ENCODE measurements at places on chromosomes 16 and 17.

- no peak overlapping the region for H3K27ac ChIP-seq
- H3K27me3 ChIP-seq = peaks cover 5% of the 10 kb centered on the region
- H3K4me3 ChIP-seq = no peak overlapping the region
- no peaks in the 10 kb centered on the region for H3K36me3 ChIP-seq
- DNase-seq = no peak
- H3K4me1 ChIP-seq = peaks cover 2% of the 10 kb centered on the region
Measured at GRCh38 chr16:48182979-48183537, 27.3 kb upstream of the ABCC12 start.

GRCh38 chr16:87724490-87725291 lies 41.1 kb downstream of the KLHDC4 start:
- H3K4me3 ChIP-seq = no peak overlapping the region
- H3K27me3 ChIP-seq = no peaks in the 10 kb centered on the region
- H3K4me1 ChIP-seq = peaks cover 7% of the 10 kb centered on the region
- H3K27ac ChIP-seq = no peak overlapping the region

DNA sequence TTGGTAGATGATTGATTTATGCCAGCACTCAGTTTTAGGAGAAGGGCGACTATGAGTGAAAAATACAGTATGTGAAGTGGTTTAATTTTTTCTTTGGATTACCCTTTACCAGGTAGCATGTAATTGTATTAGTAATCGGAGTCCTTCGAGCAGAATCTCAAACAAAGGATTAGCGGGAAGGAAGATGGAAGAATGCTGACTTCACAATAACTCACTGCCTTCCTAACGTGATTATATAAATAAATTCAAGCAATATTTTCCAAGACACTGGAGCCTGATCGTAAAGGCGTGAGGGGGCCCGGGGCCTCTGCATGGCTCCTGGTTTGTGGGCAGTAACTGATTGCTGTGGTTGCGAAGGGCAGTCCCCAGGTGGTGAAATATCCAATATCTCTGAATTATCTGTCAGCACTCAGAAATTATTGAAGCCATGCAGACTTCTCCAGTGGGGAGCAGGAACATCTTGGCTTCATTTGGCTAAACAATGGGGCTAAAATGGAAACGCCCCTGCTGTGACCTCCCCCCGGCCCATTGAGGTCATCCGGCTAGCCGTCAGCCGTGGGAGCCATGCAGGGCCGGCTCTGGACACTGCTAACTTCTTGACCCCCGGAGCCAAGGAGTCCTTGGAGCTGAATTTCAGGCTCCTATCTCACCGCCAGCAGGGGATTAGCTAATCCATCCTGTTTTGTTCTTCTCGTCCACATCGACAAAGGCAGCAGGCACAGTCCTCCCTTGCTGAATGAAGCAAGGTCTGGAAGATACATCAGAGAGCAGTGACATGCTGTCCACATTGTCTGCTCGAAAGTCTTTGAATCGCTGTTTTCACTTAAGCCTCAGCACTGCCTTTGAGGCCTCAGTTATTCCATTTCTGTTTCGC lies 295.9 kb upstream of the N4BP1 start:
- H3K36me3 ChIP-seq = no peaks in the 10 kb centered on the region
- H3K27me3 ChIP-seq = no peaks in the 10 kb centered on the region
- H3K4me1 ChIP-seq = no peaks in the 10 kb centered on the region
- H3K27ac ChIP-seq = no peak overlapping the region

DNA sequence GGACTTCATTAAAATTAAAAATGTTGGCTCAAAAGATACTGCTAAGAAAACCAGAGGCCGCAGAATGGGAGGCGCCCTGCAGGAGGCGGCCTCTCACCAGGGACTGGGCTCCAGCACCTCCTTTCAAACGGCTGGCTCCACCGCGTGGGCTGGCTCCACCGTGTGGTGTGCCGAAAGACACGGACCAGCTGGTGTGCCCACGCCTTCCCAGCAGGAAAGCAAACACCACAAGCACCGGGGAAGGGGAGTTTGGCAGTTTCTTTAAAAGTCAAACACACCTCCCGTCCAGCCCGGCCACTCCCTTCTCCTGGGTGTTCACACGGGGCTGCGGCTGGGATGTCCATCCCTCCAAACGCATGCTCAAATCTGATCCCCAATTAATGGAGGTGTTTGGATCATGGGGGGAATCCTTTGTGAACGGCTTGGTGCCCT lies 13.9 kb downstream of the HAGH start:
- H3K27ac ChIP-seq = no peak overlapping the region
- no peak overlapping the region for H3K4me3 ChIP-seq

- peaks cover 3% of the 10 kb centered on the region for H3K27me3 ChIP-seq
- DNase-seq = no peak
- H3K4me1 ChIP-seq = no peaks in the 10 kb centered on the region
- H3K36me3 ChIP-seq = no peaks in the 10 kb centered on the region
Measured at GRCh38 chr16:57844416-57845030, 42.2 kb upstream of the KIFC3 start.

GRCh38 chr17:57582881-57583756 lies 162.0 kb downstream of the CCDC182 start:
- no peaks in the 10 kb centered on the region for H3K27me3 ChIP-seq
- no peak overlapping the region for H3K4me3 ChIP-seq
- DNase-seq = no peak
- H3K27ac ChIP-seq = no peak overlapping the region
- H3K36me3 ChIP-seq = no peaks in the 10 kb centered on the region
- H3K4me1 ChIP-seq = peaks cover 7% of the 10 kb centered on the region

Data from activated naive CD8-positive, alpha-beta T cell treated with anti-CD3 and anti-CD28 coated beads, Interleukin-2, amount 10 ng/mL, durations not matched to agents 7 days and 5 days (primary cell).